Tibial nerve (tissue), 4 donors: ENCODE measurements at places on chromosomes 7 and 10.

DNA sequence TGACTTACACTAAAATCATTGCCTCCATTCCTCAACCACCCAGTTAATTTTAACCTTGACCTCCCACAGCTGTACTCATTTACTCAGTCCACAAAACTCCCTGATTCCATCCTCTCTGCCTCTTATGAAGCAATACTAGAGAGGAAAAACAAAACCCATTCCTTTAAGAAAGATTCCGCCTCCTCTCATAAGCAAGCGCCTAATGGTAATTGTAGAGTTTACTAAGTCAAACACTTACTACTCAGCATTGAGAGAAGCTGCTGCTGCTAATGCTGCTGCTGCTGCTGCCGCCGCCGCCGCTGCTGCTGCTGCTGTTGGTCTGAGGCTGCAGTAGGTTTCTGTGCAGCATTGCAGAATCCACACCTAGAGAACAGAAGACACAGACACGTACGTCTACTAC is 2.1 kb upstream of the ADD3 start:
- no peak for DNase-seq

GRCh38 chr7:26346611-26347203 is 55.0 kb downstream of the SNX10 start:
- DNase-seq, result no peak

DNA sequence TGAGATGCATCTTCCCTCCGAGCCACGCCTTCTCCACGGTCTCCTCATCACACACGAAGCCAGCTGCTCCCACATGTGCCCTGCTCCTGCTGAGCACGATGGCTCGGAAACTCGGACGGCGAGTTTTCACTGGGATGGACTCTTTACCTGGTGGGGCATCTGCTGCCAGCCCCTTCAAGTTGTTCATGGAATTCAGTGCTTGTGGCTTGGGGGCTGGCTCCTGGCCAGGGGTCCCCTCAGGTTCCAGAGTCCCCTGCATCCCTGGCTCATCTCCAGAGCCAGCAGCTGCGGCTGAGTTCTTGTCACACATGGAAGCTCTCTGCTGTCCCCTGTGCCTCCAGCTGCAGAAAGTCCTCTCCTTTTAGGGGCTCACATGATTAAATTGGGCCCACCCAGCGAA is 654.0 kb downstream of the SDK1 start:
- no peak for DNase-seq

DNA sequence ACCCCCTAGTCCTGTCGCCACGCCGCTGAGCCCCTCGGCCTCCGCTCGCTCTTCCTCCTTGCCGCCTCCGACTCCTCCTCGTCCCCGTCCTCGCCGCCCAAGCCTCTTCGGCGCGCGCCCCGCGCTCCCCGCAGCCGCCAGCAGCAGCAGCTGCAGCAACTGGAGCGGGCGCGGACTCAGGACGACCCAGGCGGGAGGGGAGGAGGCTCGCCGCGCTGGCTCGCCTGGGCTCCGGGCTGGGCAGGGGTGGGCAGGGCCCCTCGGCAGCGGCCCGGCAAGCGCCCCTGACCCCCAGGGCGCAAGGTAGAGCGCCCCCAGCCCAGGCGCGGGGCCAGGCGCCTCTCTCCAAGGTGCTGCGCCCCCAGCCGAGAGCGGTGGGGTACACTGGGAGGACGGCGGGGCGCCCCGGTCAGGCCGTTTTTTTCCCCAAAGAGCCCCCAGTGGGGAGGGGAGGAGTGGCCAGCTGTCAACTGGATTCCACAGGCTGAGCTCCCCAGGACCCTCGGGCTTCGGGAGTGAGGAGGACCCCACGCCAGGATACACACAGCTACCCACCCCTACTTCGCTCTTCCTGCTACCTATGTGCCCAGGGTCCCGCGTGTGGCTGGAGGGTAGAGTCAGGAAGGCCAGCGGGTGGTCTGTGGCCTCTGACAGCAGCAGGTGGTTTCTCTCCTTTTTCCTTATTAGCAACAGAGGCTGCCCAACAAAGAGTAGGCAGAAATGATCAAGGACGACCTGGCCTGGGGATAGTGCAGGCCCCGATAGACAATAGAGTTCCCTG is 903 bp upstream of the KCNMA1 start:
- no peak for DNase-seq

DNA sequence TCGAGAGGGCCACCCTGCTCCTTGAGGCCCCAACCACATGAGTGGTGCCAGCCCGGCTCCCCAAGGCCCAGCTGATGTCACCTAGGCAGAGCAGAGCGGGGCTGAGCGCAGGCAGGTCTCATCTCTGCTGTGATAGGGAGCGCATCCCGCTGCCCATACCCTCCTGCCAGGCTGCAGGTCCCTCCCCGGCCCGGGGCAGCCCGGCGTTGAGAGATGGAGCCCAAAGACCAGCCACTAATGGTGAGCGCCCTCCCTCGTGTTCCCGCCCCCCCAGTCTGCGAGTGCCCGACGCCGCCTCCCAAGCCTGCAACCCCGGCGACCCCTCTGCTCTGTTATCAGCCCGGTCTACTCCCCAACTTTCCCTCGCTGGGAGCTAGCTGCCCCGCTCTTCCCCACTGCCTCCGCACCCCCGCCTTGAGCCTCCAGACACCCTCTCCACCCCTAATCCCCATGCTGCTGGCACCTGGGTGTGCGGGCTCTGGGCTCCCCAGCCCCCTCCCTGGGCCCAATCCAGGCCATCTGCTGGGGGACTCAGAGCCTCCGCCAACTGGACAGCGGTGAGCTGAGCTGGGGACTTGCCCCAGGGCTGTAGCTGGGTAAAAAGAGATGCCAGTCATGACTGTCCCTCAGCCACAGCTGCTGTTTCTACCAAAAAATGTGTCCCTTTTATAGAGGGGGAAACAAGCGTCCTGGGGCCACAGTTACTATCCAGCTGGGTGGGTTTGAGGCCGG is 19.7 kb upstream of the CHST12 start:
- no peak for DNase-seq

- DNase-seq, result no peak
Measured at GRCh38 chr7:25296086-25296485, 67.8 kb upstream of the NPVF start.

DNA sequence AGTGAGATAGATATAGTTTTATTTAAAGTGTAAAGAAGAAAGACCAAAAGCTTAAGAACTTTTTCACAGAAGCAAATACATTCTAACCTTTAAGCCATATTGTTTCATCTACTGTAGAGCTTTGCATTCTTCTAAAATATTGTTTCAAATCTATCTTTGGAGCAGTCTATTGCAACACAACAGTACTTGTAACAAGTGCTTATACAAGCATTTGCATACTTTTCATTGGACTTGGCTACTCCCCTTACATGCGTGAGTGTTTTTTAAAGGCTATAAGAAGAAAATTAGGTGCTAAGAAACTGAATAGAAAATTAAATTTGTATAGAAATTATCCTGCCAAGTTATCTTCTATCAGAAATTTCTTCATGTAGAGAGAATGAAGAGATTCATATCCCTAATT is 45.3 kb downstream of the SEMA3E start:
- DNase-seq, result no peak

DNA sequence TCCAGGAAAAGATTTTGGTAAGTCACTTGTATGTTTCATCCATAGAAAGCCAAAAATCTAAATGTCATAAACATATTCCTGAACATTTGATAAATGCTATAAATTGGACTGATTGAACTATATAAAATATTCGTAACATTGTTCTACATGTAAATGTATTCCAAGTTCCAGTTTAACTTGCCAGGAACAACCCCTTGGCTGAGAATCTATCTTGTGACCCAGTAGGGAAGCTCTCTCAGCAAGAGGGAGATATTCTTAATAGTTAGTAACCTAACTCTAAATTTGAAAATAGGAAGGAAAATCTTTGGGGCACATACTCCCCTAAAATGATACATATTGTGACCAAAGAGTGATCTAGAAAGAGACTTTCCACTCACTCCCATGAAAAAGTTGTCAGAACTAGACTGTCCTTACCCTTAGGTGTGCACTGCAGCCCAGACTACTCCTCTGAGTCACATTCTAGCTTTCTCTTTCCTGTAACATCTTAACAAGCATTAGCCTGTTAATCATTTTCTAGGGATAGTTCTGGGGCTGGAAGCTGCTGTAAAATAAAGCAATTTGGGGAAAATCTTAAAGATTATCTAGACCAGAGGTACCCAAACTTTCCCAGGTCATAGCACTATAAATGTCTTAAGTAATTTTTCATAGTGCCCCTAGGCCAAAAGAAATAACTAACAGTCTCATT is 73.7 kb upstream of the SKAP2 start:
- no peak for DNase-seq

DNA sequence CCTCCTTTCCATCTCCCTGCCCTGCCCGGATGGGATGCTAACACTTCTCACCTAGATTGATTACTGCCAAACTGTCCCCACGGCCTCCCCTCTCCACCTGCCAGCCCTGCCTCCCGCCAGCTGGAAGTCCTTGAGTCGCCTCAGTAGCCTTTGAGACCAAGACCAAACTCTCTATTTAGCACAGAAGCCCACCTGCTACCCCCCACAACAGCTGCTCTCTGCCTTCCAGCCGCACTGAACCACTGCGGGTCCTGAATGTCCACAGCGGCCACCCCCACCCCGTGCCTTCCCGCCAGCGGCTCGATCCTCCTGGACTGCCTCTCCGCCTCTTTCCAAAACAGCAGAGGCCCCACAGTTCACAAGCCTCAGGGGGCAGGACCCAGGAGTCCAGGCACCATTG is 39.0 kb downstream of the FKBP6 start:
- DNase-seq, result no peak

- no peak for DNase-seq
Measured at GRCh38 chr10:88343761-88344484, 239.2 kb downstream of the RNLS start.

DNA sequence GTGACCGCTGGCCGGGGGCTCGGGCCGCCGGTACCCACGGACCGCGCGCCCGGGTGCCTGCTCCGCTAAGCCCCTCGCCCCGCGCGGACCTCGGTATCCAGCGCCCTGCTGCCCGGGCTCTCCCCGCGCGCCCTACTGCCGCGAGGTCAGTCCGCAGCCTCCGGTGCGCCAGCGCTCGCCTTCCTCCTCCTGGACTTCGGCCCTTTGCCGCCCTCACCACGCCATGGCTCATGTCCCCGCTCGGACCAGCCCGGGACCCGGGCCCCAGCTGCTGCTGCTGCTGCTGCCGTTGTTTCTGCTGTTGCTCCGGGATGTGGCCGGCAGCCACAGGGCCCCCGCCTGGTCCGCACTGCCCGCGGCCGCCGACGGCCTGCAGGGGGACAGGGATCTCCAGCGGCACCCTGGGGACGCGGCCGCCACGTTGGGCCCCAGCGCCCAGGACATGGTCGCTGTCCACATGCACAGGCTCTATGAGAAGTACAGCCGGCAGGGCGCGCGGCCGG is 483 bp downstream of the GDF10 start:
- DNase-seq, result no peak

GRCh38 chr7:151518105-151518946 is 1.4 kb downstream of the RHEB start:
- DNase-seq, result peak; percentile 50

- no peak for DNase-seq
Measured at GRCh38 chr7:101744588-101744987, 72.8 kb upstream of the CUX1 start.

- no peak for DNase-seq
Measured at GRCh38 chr7:52705768-52706167, 329.7 kb upstream of the POM121L12 start.

DNA sequence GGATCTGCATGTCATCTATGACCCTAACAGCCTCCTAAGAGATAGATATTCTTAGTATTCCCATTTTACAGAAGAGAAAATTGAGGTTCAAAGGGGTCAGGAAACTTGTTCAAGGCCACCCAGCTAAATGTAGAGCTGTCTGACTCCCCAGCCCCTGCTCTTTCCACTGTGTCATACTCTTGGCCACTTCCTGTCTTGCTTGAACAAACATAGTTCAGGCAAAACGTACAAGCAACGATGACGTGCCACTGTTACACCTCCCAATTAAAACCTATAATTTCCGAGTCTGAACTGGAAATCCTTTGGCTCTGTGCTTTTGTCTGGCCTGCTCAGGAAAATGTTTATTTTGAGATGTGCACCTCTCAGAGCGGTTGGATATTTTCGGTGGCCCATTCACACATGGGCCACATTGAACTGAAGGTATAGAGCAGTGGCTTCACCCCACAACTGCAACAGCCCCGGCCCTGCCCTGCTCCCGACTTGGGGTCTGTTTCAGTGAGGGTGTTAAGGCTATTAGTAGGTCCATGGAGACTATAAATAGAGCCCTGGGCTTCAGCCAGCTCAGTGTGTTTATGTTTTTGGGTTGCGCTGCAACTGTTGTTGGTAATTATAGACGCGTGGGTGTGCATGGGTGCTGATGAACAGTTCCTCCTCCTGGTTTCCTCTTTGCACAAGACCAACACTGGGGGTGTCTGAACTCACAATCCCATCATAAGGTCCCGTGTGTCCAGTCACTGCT is 172.3 kb upstream of the ADO start:
- no peak for DNase-seq

GRCh38 chr7:50268223-50268622 is 36.3 kb upstream of the IKZF1 start:
- no peak for DNase-seq

DNA sequence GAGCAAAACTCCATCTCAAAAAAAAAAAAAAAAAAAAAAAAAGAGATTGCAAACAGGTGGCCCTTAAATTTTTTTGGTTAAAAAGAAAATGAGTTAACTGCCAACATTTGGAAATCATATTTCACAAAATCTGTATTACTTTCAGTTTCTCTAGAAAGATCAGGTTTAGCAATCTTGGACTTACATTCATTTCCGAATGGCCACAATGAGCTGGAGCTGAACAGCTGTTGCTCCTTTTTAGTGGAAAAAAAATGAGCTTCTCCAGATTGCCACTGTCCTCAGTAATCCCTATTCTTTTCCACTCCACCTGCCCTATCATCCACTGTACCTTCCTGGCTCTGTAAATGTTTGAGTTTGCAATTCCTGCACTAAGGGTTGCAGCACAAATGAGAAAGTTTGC is 43.6 kb downstream of the RAB11FIP2 start:
- DNase-seq, result no peak

DNA sequence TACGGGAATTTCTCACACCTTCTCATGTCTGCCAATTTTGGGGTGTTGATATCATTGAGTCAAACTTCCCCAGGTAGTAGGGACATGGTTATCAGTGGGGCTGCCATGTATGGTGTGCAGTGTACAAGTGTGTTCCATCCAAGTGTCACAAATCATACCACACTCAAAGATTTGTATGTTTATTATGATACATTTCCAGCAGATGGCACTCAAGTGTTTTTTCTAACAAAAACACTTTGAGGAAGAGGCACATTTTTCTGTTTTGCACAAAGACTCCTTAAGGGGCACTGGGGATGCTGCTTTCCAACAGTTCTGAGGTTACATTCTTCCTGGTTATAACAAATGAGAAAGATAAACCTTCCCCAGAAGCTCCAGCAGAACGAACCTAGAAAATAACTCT is 414.5 kb downstream of the REEP3 start:
- DNase-seq, result no peak

GRCh38 chr10:49079499-49079898 is 35.8 kb downstream of the VSTM4 start:
- no peak for DNase-seq

DNA sequence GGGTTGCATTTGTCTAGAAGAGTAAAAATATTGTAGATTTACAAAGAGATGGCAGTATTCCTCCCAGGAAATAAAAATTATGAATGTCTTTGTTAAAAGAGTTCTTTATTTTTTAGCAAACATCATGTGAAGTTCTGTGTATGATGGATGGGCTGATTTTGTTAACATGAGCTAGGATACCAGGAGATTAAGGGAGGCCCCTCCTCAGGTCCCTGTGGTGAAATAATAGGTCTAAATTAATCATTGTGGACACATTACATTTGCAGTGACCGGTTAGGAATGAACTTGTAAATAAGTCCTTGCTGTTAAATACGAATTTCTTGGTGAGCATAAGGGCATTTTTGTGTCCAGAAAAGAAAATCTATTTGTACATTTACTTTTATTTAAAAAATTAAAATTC is 339.4 kb upstream of the PHF14 start:
- no peak for DNase-seq
